HFFc6 (cell line): ENCODE measurements at places on chromosomes 3 and 15.

GRCh38 chr3:164222197-164222596 is 856.1 kb downstream of the SI start:
- no peak for DNase-seq

GRCh38 chr3:179991104-179991503 is 45.6 kb downstream of the PEX5L start:
- DNase-seq, result no peak

DNA sequence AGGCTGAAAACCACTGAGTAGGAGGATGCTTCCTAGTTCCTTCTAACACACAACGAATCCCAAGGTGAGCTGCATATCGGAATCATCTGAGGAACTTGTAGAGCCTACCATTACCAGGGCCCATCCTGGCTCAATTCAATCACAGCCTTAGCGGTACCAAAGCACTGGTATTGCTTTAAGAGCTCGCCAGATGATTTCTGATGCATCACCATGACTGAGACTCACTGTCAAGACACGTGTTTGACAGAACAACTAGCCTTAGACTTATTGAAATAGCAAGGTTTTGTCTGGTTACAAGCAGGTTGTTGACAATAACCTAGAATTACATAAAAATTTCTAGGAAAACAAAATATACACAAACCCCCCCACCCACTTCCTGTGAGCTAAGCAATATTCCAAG is 68.5 kb downstream of the CBLB start:
- DNase-seq, result no peak

GRCh38 chr15:34773013-34773412 is 18.2 kb upstream of the GJD2 start:
- DNase-seq, result no peak

DNA sequence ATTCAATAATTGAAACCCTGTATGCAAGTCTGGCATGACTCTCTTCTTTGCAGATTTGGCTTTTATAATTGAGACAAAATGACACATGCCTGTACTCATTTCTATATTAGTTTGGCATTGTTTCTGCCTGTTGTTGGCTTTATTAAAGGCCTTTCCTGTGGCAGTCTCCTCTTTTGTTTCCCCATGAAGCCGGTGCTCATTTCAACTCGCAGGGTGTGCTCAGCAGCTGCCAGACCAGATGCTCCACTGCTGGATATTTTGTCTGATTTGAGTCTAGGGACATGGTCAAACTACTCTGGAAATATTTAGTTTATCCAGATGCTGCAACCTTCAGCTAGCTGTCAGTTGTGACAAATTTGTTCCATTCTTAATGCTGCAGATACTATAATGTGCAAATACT is 445.3 kb downstream of the NAALADL2 start:
- DNase-seq, result no peak

GRCh38 chr3:111901637-111902036 is 42.6 kb downstream of the PHLDB2 start:
- no peak for DNase-seq

DNA sequence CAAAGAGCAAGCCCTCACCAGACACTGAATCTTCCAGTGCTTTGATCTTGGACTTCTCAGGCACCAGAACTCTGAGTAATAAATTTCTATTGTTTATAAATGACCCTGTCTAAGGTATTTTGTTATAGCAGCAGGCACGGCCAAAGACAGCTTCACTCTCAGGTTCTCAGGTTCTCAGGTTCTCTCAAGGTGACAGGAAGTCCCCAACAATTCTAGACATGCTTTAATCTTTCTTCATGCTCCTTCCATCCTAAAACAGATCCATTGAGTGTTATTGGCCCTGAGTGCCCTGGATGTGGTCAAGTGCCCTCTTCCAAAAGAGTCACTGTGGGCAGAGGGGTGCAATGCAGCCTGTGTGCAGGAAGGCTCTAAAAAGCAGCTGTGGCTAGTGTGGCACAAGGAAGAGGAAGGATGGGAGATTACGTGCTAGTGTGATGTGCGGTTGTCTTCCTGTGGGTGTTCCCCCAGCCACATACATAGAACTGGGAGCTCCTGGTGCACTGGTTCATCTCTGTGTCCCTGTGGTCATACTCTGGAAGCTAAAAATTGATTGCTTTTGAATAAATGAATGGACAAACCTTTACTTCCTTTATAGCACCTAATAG is 11.0 kb upstream of the RAB7A start:
- DNase-seq, result no peak

DNA sequence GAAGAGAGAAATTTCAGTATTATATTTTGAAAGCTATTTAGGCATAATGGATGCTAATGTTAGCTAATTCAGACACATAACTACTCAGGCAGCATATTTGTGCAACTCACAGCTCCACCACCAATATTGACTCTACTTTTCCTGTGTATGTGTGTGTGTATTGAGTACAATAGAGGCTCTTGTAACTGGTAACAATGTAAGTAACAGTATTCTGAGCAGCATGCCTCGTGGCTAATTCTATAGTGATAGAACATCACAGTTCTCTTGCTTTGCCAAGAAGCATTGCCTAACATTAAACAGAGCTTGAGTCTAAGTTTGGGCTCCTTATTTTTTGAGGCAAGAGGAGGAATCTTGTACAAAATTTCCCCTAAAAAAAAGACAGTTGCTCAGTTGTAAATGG is 98.6 kb upstream of the ARHGEF26 start:
- no peak for DNase-seq

- DNase-seq, result no peak
Observed at GRCh38 chr3:88150371-88150770, 612 bp downstream of the C3orf38 start.

DNA sequence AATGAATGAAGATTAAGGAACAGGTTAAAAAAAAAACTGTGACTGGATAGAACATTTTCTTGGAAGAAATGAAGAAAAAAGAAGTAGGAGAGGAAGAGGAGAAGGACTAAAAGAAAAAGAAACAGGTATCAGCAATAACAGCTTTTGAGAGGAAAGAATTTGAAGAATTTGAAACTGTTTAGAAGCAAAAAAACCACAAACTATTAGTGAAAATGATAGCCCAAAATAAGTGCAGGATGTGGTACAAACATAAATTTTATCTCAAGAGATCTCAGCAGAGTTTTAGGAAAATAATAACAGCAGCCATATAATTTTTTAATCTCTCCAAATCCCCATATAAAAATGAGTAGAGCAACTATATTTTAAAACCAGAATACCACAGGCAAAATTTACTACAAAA is 8.8 kb upstream of the A4GNT start:
- DNase-seq, result no peak

DNA sequence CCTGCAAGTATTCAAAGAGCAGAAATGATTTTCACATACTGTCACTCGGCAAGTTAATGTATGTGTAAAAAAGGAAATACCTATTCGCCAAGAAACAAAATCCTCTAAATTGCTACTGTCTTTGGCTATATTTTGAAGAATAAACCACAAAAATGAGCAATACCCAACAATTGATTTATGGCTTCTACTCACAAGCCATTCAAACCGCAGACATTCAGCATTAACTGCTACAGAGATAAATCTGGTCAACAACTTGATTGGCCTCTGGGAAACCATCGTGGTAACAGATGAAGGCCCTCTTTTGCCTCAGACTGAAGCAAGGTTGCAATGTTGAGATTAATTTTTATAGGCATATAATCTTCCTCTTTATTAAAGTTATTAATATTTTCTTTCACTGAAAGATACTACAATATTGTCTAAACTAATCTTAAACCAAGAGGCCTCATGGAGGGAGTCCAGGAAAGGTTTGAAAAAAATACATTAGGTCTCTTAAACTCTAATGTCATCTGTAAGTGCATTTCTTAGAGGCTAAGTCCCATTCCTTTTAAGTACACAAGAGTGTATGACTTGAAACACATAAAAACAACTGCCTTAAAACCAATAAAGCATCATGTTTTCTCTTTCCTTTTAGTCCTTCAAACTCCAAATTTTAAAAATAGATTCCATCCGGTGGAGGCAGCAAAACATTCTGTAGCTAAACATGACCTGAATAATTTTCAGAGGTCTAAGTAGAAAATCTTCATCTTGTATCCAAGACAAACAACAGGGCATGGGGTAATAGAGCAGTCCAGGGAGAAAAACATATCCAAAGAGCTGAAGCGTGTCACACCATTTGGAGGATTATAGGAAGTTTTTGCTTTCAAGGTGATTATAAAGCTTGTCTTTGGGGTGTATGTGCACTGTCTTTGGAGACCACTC is 162.4 kb upstream of the TGFBR2 start:
- no peak for DNase-seq

DNA sequence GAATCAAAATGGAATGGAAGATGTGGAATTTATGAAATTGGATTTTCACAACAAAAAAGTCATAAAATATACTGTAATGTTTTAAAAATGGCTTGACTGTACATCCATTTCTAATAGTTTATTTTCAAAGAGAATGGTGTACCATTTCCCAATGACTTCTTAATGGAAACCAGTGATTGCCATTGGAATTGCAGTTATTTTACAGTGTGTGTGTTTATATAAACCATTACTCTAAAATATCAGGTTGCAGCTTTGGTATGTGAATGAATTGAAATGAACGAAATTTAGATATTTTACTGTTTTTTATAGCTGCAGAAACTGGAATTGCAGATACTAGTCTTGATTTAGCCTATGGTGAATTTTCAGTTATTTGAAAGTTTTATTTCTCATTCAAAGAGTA is 165.6 kb downstream of the UBE2E2 start:
- DNase-seq, result no peak
